ENCODE measurements at places on chromosomes 5 and 9.

DNA sequence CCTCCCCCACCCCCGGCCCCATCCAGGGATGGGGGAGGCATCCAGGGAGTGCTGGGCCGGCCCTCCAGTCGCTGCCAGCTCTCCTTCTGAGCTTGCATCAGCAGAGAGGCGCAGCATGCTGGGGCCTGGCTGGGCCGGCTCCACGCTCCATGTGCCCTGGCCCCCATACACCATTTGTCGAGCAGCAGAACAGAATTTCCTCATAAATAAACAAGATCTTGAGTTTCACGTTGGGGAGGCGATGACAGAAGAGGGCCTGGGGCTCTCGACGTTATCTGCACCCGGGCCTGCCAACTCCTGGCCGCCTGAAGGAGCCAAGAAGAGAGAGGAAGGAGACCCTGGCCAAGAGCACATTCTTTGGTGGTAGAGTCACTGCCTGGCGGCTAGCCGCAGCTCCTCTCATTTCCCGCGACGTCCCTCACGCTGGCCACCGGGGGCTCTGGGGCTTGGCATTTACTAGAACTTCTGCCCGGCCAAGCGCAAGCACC lies 177.0 kb downstream of the FGF18 start:
- no peak for DNase-seq

GRCh38 chr5:18314192-18314778 lies 680.0 kb downstream of the TAF11L14 start:
- no peak for DNase-seq

GRCh38 chr9:13281356-13282016 lies 2.0 kb upstream of the MPDZ start:
- no peak for DNase-seq

GRCh38 chr5:6496636-6497035 lies 48.0 kb downstream of the UBE2QL1 start:
- no peak for DNase-seq

GRCh38 chr9:134325813-134326723 lies at the start of gene RXRA:
Gene RXRA, plus strand, starts transcription at chr9:134326455. Its CDS starts 177 bp downstream, at chr9:134326632.
- DNase-seq = peak; percentile 65

DNA sequence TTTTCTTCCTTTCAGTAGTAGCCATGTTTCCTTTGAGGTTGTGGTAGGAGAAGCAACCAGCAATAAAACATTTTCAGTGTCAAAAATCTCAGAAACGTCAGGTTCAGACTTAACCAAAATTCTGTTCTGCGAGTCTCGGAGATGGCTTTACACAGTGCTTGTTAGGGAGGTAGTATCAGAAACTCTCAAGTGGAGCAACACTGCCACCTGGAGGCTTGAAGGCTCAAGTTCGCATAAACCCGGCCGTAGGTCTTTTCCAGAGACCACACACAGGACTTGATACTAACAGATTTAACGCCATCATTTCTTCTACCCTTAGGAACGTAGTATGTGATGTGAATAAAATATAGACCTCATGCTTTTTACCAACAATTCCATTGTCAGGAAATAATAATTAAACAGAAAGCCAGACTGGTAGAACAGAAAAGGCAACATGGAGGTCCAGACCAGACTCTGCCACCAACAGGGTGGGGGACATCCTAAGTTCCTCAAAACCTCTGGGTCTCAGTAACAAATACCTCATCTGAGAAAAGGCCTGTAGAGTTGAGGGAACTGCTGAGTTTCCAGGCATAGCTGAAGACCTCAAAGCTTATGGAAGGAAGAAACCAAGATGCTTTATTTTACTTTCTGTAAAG lies 8.5 kb downstream of the PTGER4 start:
- peak; percentile 78 for DNase-seq

DNA sequence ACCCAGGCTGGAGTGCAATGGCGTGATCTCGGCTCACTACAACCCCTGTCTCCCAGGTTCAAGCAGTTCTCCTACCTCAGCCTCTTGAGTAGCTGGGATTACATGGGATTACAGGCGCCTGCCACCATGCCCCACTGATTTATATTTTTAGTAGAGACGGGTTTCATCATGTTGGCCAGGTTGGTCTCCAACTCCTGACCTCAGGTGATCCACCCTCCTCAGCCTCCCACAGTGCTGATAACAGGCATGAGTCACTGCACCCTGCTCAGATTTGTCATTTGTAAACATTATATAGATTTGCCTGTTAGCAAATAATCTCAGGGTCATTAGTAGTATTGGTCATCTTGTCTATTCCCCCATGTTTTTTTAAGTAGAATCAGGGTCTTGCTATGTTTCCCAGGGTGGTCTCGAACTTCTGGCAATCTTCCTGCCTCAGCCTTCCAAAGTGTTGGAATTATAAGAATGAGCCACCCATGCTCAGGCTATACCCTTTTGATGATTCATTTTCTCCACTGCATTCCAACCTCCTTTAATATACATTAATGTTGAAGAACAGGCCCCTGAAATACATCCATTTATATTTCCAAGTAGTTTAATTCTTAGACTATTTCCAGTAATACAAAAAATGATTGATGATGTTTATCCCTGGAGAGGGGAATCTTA lies 17.3 kb downstream of the CENPH start:
- no peak for DNase-seq

DNA sequence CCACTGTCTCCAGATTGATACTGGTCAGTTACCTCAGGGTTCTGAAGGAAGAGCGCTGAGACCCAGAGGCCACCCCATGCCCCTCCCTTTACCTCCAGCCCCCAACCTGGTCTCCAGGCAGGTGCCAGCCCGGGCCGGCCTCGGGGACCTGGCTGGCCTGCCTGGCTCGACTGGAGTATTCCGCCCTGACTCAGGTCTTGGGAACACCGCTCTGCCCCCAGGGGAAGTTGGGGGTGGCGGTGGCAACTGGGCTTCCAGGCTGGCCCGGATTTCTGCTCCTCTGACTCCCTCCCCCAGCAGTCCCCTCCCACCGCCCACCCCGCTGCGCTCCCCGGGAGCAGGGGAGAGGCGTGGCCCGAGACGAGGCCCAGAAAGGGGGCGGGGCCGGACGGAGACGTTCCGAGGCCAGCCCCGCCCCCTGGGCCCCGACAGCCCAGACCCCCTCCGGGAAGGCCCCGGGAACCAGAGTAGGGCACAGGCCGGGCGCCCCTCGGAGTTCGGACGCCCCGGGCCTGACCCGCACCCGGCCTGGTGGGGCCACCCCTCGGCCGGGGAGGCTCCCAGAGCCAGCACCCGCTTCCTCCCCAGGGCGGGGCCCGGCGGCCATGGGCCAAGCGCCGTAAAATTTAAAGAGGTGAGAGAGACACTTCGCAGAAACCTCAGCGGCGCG lies 82.5 kb upstream of the ZBTB43 start:
- peak; percentile 95 for DNase-seq

DNA sequence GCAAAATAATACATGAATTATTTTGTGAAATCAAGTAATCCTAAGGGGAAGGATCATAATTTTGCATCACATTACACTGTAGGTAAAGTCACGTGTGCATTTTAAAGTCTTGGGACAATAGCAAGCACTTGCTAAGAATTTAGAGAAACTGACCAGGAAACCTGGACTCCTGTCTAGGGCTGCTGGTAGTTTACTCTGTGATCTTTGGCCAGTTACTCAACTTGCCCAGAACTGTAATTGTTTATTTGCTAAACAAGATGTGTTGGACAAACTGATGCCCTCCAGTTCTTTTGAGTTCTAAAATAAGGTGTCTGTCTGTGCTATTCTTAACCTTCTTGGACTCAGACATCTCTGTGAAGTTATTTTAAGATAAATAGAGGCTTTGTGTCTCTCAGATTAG lies 594.8 kb upstream of the DMAC1 start:
- DNase-seq = no peak

DNA sequence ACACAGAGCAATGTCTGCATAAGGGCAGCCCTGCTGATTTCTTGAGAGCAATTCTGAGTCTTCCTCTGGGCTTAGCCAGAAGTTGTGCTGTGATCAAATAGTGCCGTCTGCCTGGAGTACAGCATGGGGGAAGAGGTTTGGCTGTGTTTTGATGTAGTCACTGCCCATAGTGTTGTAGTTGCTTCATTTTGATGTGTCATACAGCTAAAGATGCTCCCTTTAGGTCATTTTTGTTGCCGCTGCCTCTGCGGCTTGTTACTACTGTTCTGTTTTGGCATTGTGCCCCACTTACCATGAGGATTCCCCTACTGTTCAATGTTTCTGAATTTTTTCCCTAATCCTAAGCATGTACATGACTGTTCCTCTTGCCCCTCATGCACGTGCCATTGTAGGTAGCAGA lies 23.0 kb downstream of the SLC36A1 start:
- DNase-seq = no peak

GRCh38 chr5:129027260-129027659 lies 62.0 kb downstream of the SLC27A6 start:
- no peak for DNase-seq

GRCh38 chr5:62920856-62921255 lies 342.2 kb downstream of the LRRC70 start:
- no peak for DNase-seq

GRCh38 chr9:135170535-135170934 lies 83.1 kb downstream of the OLFM1 start:
- no peak for DNase-seq

- DNase-seq = no peak
These were observed 13.8 kb upstream of the CTSL start for GRCh38 chr9:87711857-87712800.

All from stimulated activated CD4-positive, alpha-beta T cell treated with anti-CD3 and anti-CD28 coated beads, Interleukin-12 subunit alpha, Interleukin-12 subunit beta, amount 100 ng/mL, for 4 hours (primary cell).